Stimulated activated CD8-positive, alpha-beta memory T cell treated with anti-CD3 and anti-CD28 coated beads, Interleukin-15, amount 100 ng/mL, for 48 hours (primary cell): ENCODE measurements at places on chromosomes 2 and 18.

DNA sequence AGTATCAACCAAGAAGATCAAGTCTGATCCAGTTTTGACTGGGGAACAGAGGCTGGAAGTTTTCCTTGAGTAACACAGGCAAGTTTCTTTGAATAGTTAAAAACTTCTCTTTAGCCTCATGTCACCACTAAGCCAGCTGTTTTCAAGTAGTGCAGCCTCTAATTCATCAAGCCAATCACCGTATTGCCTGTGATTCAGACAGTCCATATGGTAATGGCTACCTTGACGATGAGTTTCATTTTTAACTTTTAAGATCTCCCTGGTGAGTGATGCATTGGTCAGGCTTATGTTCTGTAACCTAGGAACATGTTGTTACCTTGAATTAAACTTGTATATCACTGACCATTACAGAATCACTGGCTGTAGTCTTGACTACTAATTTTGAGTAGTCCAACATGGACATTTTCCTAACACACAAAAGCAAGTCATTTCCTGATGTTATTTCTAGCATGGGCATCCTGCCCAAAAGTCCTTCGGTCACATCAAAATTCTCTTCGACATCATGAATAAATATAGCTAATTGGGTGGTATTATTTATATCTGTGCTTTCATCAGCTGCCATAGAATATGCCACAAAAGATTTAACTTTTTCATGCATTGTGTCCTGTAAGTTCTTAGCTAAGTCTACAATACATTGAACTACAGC, 238.8 kb upstream of the GCFC2 start:
- no peak for DNase-seq

DNA sequence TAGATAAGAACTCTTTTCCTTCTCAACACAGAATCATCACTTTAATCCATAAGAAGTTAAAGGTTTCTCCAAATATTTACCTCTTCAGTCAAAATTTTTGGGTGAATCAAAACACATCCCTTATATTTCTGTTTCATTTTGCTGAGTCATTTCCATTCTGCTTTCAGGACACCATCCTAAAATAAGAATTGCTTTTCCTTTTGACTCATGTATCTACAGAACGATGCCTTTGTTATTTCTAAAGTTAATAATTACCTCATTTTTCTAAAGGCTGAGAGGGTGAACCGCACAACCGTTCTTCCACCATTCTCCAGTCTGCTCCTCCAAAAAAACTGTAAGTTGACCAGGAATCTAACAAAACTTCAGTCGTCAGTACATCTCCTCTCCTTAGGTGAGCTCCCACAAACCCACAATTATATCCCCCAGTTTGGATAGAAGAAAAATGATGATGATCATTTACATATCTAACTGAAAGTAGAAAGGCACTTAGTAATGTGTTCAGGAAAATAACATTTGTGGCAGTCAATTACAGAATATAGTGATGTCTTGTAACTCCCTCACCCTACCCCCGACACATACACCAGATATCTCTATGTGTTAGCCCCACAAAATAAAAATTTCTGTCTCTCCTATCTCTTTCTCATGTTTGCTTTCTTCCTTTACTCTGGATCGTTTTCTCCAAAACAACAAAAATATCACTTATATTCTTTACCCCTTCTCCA, 162.5 kb downstream of the RAD51AP2 start:
- no peak for DNase-seq

DNA sequence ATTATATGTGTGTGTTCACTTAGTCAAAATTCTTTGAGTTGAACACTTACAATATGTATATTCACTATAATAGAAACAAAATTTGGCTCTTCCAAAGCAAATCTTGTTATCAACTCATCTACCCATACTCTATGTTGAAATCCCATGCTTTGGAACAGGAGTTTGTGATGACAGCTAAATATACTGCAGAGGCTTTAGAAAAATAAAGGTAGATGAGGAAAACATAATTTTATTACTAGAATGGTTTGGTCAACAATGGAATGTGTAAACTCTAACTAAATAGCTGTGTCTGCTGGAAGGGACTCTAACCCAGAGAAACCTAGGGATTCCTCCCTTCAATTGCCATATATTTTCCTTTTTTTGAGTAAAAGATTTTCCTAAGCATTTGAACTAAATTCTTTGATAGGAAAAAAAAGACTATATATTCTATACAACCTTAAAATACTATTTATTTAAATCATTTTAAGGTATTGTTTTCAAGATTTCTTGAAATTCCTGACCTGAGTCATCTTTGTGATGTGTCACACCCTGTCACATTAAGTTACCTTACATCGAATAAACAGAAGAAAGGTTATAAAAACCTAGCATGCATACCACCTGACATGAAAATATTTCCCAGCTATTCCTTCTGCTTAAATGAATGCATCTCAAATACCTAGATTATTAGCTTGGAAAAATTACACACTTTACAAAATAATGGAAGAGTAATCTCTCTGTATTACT, 175.5 kb downstream of the OTX1 start:
- no peak for DNase-seq

DNA sequence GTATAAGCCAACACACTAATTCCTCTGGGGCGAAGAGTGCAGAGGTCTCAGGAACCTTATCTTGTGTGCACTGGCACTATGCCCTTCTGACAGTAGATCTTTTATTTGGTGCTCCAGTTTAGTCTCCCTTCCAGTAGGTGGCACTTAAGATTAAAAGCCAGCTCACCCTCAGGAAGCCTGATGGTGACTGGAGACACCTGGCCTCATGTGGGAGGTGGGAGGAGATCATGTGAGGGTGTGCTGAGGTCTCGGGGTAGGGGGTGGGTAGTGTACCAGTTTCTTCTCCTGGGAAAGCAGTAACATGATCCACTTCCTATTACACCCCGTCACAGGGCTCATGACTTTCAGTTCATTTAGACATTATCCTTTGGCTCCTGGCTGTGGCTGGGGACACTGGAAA, 654.9 kb downstream of the ADCYAP1 start:
- DNase-seq = no peak

GRCh38 chr2:57740891-57741290, 305.7 kb upstream of the VRK2 start:
- DNase-seq = no peak

DNA sequence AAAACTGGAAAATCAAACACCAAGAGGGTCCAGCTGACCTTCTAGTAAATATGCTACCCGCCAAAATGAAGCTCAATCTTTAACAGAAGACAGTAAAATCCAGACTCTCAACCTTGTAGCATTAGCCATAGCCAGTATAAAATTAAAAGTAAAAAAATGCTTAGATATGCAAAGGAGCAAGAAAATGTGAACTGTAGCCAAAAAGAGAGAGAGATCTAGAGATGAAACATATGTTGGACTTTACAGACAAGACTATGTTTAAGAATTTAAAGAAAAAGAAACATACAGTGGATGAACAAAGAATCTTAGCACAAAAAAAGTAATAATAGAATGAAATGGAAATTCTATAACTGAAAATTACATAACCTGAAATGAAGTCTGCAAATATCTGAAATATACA, 344.5 kb downstream of the LRATD1 start:
- no peak for DNase-seq

GRCh38 chr18:43115076-43115921, at the start of gene RIT2:
RIT2 (minus strand) TSS chr18:43115685.
- no peak for DNase-seq

GRCh38 chr2:201768918-201769317, 11.8 kb downstream of the ALS2 start:
- DNase-seq = no peak

GRCh38 chr2:232203166-232203891, 175.2 kb upstream of the ALPP start:
- no peak for DNase-seq

DNA sequence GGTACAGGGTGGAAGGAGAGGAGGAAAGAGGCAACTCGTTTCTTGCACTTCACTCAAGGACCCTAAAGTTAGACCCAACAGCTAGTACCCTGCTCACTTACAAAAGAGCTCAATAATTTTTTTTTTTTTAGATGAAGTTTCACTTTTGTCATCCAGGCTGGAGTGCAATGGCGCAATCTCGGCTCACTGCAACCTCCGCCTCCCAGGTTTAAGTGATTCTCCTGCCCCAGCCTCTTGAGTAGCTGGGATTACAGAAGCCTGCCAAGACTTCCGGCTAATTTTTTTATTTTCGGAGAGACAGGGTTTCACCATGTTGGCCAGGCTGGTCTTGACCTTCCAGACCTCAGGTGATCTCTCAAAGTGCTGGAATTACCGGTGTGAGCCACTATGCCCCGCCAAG, 4.1 kb downstream of the ASB3 start:
- no peak for DNase-seq

- DNase-seq = no peak
Measured at GRCh38 chr2:143528021-143528420, 398.8 kb downstream of the ARHGAP15 start.

DNA sequence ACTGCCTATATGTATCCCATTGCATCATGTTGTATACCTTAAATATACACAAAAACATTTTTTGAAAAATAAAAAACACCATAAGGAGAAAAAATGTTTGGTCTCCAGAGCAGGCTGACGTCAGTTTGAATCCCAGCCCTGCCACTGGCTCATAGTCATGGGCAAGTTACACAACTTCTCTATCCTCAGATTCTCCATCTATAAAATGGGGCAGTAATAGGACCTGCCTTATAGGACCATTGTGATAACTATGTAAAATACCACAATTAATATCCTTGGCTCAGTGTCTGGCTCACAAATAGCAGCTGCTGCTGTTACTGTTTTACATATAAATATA, 135.6 kb downstream of the SMAD7 start:
- DNase-seq = no peak

GRCh38 chr18:75884728-75885127, 457.2 kb upstream of the SMIM21 start:
- no peak for DNase-seq

DNA sequence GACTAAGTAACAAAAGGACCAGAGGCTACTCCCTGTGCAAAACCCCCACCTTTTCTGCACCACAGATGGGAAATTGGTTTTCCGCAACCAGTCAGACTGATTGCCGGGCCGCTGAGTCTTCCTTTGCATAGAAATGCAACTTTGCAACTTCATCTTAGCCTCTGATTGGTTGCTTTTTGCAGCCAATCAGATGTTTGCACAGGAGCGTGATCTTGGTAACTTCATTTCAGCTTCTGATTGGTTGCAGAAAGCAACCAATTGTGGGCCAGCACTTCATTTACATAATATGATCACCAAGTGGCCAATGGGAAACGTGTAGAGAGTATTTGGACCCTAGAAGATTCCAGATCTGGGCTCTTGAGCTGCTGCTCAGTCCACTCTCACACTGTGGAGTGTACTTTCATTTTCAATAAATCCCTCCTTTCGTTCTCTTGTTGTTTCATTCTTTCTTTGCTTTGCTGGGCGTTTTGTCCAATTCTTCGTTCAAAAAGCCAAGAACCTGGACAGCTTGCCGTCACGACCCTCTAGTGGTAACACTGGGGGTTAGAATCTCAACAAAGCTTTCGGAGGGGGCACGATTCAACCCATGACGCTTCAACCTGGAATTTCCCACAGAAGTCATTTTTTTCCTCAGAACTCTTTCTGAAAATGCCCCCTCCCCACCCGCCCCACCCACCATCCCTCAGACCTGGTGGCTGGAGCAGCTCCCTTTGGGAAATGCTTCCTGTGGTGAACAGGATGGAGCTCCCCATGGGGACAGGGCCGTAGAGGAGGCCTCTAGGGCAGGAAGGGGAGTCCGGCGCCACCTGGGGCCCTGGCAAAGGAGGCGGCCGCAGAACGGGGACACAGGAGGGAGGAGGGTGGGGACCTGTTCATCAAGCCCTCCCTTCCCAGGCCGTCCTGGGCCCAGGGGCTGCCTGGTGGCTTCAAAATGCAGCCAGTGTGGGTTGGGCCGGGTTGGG, 31.8 kb upstream of the KCNF1 start:
- DNase-seq = no peak
